NCI-H526 (cell line): ENCODE measurements at places on chromosomes 11 and 22.
A peak's percentile ranks its signal among the peaks of the same experiment; 100 is the strongest.

- peak; percentile 55 for DNase-seq
Observed at GRCh38 chr11:47259232-47259977, 1.6 kb downstream of the NR1H3 start.

DNA sequence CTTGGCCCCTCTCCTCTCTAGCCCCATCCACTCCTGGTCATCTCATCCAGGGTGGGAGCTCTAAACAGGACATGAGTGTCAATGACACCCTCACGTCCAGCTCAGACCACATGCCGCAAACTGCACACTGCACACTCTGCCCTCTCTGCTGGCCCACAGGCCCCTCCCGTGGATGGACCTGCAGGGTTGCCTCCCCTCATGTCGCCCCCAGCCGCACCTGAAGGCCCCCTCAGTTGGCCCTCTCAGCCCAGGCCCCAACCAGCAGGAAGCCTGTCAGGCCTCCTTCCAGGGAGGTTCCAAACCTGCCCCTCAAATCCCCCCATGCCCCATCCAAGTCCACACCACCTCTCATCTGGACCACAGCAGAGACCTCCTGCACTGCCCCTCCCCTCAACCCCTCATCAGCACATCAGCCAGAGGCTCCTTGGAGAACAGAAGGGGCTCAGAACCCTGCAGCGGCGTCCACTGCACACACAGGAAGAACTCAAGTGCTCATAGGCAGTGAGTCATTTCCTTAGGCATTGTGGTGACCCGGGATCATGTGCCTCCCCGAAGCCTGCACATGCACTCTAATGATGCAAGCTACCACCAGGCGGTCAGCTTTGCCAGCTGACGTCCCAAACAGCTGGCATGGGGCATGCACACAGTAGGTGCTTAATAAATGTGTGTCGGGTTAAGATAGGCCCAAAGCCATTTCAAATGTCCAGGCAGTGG lies 12.9 kb upstream of the CDKN1C start:
- DNase-seq, result no peak

GRCh38 chr22:22421392-22421791 lies 87.2 kb downstream of the ZNF280B start:
- no peak for DNase-seq

- DNase-seq, result no peak
Observed at GRCh38 chr11:27392278-27393114, 29.5 kb upstream of the CCDC34 start.

DNA sequence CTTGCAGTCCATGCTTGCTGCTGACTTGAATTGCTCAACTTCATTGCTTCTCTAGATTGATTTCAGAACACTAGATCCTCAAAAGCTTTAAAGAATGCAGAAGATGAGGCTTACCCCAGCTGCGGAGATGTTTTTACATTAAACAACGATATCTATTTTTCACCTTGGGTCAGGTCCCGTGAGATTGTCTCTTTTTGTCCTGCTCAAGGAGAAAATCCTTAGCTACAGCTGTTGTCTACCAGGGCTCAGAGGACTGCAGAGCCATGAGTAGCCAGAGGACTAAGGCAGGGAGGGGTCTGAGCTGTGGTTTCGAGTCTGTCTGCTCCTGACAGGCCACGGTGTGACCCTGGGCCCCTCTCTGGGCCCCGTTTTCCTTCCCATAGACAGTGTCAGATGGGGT lies 51.4 kb downstream of the PKNOX2 start:
- no peak for DNase-seq

DNA sequence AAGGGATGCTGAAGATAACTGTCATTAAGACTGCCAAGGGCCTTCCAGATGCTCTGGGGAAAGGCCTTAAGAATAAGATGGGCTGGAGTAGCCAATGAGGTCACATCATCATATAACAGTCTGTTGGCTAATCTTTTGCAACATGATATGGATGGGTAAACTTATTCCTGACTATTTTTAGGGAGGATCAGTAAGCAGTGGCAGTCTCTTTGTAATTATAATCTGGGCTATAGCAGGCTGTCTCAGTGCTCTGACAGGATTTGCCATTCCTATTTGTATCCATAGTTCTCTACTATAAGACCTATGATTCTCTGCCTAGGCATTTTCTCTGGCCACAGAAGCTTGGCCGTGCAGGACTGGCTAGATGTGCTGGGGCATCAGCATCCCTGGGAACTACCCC lies 16.1 kb upstream of the CALCB start:
- no peak for DNase-seq

- DNase-seq, result peak; percentile 88
Observed at GRCh38 chr11:119641983-119642745, 86.8 kb downstream of the NECTIN1 start.

DNA sequence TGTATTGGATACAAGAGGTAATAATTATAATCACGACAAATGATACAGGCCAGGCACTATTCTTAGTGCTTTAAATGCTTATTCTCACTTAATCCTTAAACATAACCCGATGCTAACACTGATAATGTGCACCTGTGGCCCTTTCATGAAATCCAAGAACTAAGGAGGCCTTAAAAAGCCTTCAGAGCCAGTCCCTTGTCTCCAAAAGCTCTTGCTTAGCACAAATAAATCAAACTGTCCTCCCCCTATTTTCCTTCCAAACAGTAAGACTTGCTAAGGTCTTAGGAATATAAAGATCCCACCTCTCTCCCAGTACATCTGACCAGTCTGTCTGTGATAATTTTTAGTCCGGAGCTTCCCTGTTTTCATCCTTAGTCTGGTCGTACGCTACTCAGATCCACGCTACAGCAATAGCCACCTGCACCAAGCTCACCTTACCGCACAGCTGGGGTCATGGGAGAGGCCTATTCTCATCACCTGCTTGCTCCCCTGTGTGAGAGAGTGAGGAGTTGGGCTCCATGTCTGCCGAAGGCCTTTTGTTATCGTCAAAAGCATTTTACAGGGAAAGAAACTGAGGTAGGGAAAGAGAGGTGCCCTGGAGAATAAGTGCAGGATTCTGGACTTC lies 16.9 kb downstream of the FXYD6 start:
- DNase-seq, result no peak

GRCh38 chr11:69611548-69612526 lies 29.1 kb upstream of the CCND1 start:
- no peak for DNase-seq

DNA sequence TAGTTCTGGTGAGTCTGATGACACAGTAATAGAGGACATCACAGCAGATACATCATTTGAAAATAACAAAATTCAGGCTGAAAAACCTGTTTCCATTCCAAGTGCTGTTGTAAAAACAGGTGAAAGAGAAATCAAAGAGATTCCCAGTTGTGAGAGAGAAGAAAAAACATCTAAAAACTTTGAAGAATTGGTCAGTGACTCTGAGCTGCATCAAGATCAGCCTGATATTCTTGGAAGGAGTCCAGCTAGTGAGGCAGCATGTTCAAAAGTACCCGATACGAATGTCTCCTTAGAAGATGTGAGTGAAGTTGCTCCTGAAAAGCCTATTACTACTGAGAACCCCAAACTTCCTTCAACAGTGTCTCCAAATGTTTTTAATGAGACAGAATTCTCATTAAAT lies 38.7 kb downstream of the RTN3 start:
- no peak for DNase-seq

DNA sequence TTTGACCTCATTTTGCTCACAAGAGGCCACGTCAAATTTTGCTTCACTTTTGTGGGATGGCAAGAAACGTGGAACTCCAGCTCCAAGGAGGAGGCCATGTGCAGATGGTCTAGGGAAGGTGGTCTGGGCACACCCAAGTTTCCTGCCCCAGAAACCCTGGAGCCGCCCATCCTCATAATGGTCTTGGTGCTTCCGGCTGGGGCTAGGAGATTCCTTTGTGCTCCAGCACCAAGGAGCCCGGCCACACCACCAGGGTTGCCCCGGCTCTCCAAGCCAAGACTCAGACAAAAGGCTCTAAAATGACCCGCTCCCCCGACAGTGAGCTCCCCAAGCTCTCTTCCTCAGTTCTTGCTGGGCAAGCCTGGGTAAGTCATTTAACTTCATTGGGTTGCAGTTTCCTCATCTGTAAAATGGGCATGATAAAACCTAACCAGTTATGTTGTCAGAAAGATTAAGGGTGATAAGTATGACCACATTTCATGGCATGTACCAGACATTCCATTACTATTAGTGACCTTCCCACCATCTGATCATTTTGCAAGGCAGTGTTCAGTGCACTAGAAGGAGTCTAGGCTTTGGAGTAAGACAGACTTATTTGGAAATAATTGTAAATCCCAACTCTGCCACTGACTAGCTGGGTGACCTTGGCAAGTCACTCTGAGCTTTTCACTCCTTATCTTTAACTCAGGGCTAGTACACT lies 23.3 kb downstream of the DKK3 start:
- no peak for DNase-seq

GRCh38 chr11:83367745-83368144 lies 81.6 kb upstream of the CCDC90B start:
- DNase-seq, result no peak

- no peak for DNase-seq
Observed at GRCh38 chr11:133896028-133896427, 50.7 kb upstream of the SPATA19 start.

DNA sequence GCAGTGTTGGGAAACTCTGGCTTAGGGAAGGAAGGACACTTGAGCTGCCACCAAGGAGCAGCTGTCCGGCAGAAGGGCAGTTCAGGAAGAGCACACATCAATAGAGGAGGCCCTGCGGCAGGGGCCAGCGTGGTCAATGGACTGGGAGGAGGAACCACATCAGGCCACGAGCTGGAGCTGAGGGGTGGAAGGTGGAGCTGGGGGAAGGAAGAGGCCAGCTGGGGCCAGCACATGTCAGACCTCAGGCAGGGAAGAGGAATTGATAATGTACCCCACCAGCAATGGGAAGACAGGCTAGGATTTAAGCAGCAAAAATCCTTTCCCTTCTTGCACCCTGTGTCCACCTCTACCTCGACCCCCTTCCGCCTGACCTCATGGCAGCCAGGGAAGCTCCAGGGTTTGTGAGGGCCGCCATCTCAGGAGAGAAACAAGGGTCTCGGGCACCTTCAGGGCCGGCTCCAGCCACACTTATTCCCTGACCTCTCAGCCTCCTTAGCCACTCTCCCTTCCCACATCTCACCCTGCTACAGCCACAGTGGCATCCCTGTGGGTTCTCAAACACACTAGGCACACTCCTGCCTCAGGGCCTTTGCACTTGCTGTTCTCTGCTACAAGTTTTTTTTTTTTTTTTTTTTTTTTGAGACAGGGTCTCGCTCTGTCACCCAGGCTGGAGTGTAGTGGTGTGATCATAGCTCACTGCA lies 157.8 kb upstream of the GRK3 start:
- no peak for DNase-seq

- DNase-seq, result no peak
Observed at GRCh38 chr11:279966-280705, 1.9 kb downstream of the NLRP6 start.

DNA sequence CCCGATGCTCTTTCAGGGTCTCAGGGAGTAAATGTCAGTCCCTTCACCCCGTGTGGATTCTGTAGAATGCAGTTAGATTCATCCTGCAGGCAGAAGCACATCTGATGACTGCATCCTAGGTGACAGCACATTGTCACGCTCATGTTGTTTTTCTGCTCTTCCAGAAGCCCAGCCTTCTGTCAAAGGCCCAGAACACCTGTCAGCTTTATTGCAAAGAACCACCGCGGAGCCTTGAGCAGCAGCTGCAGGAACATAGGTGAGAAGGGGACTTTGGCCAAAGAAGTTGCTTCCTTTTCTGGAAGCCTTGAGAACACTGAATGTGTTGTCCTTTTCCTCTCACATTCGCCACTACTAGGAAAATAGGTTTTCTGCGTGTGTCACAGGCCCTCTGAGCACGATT lies 43.7 kb downstream of the PPP2R1B start:
- DNase-seq, result no peak

GRCh38 chr11:58573451-58574104 lies 2.1 kb downstream of the LPXN start:
- no peak for DNase-seq

GRCh38 chr22:17158568-17159503 lies at the start of gene HDHD5:
HDHD5 (minus strand) TSS chr22:17159277; CDS start chr22:17159251, 26 bp downstream.
- DNase-seq, result peak; percentile 87

DNA sequence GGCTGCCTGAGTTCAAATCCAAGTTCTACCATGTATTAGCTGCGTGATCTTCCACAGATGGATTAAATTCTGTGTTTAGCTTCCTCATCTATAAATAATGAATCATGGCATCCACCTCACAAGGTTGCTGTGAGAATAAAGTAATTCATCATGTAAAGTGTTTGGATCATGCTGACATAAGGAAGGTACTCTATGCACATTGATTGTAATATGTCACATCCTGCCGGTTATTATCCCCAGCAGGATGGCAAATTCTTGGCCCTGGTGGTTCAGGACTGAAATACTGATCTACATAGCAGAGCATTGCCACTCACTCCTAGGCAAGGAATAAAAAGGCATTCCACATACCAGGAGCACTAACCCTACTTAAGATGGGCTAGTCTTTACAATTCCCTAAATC lies 40.8 kb downstream of the LGR4 start:
- no peak for DNase-seq

DNA sequence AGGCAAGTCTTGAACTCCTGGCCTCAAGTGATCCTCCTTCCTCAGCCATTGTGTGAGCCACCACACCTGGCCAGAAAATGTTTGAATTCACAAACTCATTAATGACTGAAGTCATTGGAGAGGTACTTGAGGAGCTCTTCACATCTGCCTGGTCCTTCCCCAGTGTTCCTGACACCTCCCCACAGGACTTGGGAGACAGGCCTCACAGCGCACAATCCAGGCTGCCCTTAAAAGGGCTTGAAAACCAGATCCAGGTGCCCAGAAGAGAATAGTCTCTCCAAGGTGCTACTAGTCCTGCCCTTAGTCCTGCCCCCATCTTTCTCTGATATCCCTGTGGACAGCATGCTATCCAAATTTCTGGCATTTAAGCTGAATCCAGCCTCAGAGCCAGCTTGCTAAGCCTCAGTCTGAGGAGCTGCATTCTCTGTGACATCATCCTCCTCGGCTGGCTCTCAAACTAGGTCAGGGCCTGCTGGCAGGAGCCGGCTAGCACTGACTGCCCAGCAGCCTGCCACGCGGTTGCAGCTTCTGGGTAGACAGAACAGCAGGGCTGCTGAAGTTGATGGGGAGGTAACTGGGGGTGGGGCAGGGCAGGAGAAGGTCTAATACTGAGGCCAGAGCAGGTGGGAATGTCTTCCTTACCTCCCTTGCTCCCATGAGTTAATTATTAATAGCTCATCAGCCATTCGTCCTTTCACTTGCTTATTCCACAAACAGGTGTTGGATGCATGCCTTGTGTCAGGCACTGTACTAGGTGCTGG lies 35.3 kb upstream of the NECTIN1 start:
- DNase-seq, result peak; percentile 96

DNA sequence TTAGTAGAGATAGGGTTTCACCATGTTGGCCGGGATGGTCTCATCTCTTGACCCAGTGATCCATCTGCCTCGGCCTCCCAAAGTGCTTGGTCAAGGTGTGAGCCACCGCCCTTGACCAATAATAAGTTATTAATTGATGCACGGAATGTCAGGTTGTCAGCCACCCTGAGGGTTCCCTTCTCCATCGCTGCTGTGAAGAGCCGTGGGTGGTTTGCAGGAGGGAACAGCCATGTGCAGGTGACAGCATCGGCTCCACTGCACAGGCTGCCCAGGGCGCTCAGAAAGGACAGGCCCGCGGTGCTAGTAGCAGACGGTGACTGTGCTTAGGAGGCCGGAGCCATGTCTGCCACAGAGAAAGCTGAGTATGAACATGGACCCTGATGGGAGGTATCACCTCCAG lies 814.0 kb downstream of the BRD1 start:
- DNase-seq, result no peak
